ENCODE measurements at places on chromosomes 1 and 21.

DNA sequence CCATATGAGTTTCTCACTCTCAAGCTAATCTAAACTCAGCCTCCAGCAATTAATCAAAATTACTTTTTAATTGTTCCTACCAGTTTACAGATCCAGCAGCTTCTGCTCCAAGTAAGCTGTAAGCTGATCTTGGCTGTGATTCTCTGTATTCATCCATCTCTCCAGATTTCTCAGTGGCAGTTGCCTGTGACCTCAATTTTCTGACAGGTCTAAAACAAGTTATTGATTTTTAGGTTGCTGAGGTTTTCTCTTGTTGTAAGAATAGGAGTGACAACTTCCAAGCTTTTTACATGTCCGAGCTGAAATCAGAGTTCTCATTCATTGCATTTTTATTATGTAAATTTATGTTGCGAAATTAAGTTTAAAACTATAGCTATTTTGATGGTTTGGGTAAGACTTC lies 1044.4 kb downstream of the PLA2G4A start:
- DNase-seq: no peak

- DNase-seq: peak; percentile 68
These were observed at the start of gene SHISA4 for GRCh38 chr1:201888282-201889089. TSS of gene SHISA4 (plus strand) at chr1:201888898. CDS start at chr1:201888995, 97 bp downstream.

DNA sequence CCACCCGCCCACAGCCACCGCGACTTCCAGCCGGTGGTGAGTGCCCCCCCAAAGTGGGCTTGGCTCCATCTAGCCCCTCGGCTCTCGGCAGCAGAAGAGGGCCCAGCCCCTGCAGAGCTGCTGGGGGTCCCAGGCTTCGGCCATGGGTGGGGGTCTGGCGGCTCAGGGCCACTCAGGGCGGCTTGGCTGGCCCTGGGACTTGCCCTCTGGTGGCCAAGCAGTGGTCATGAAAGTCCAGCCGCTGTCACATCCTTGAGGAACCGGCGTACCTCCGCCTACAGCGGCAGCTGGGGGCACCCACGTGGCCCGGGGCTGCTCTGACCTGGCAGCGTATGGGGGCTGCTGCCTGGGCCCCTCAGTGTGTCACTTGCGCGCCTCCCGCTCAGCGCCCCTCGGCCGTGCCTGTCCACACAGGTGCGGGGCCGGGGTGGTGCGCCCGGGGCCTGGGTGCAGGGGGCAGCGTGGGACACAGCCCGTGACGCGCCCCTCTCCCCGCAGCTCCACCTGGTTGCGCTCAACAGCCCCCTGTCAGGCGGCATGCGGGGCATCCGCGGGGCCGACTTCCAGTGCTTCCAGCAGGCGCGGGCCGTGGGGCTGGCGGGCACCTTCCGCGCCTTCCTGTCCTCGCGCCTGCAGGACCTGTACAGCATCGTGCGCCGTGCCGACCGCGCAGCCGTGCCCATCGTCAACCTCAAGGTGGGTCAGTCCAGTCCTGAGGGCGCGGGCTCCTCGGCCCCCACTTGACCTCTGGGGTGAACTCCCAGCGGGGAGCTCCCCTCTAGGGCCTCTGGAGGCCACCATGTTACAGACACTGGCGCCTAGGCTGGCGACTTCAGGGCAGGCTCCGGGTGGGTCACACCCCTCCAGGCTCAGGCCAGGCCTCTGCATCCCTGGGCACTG lies 32.4 kb downstream of the SLC19A1 start:
- DNase-seq: no peak

GRCh38 chr21:34156957-34157356 lies 83.6 kb downstream of the MRPS6 start:
- no peak for DNase-seq

- no peak for DNase-seq
These were observed 574.9 kb downstream of the PTPRU start for GRCh38 chr1:29811247-29811646.

GRCh38 chr1:170140371-170140770 lies 5.4 kb upstream of the NTMT2 start:
- no peak for DNase-seq

GRCh38 chr1:184686540-184686939 lies 68.1 kb downstream of the EDEM3 start:
- DNase-seq: no peak

DNA sequence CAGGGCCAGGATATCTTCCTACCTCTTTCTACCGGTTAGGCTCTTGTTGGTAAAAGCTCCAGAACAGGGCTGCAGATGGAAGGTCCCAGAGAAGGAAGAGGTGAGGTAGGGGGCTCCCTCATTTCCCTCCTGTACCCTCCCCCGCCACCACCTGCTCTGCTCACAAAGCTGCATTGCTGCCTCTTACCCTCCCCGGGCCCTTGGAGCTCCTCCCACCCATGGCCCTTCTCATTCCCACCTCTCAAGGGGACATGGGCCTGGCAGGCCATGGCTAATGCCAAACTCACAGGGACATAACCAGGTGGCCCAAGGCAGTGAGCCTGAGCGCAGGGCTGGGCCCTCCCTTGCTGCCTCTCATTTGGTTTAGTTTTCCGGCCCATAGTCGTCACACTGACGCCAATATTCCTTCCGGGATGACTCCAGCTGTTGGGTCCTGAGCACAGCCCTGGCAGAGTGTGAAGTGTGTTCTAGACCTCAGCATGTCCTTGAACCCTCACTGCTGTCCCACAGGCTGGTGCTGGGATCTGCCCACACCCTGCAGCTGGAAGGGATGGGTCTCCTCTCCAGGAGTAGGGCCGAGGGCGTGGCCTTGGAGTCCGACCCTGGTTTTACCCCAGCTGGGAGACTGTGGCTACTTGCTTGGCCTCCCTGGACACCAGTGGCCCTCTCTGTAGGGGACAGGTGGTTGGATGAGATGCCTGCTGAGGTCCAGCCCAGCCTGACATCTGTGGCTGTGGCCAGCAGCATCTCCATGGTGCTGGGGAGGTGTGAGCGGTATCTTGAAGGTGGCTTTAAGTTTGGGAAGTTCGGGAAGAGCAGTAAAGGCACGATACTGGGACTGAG lies 104.6 kb downstream of the ARHGEF10L start:
- no peak for DNase-seq

DNA sequence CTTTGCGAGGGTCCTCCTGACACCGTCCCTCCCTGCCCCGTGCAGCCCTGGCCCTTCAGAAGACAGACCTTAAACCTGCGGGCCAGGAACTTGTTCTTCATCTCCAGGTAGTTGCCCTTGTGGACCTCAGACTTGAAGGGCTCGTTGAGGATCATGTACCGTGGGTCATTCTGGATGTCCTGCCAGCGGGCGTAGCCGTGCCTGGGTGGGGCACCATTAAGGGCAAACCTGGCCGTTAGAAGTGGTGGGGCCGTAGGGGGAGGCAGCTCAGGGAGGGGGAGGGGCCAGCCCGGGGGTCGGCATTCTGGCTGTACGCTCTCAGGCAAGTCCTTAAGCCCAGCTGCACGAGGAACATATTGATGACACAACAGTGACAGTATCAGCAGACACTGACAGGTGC lies 64.6 kb downstream of the KCNAB2 start:
- DNase-seq: no peak

GRCh38 chr1:91502672-91503184 lies 2.1 kb downstream of the CDC7 start:
- peak; percentile 10 for DNase-seq

GRCh38 chr1:160911441-160911840 lies 26.5 kb upstream of the ITLN1 start:
- no peak for DNase-seq

- no peak for DNase-seq
These were observed 379.4 kb downstream of the PLPP3 start for GRCh38 chr1:56199956-56200355.

DNA sequence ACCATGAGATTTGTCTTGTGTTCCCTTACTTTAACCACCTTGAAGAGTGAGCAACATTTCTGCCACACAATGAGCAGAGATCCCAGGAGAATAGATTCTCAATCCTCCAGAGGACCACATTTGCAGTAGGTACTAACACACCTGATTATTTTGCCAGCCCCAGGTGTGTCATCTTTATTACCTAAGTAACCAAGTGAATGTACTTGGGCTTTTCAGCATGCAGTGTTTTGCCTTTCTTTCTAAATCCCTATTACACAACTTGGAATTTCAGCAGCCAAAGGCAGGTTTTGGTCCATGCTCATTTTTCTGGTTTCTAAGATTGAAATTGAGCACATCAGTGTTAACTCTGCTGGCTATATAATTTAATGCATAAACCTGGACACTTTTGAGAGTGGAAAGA lies 43.2 kb upstream of the ST6GALNAC5 start:
- DNase-seq: no peak

- no peak for DNase-seq
These were observed 7.2 kb upstream of the EPS15 start for GRCh38 chr1:51526248-51526647.

DNA sequence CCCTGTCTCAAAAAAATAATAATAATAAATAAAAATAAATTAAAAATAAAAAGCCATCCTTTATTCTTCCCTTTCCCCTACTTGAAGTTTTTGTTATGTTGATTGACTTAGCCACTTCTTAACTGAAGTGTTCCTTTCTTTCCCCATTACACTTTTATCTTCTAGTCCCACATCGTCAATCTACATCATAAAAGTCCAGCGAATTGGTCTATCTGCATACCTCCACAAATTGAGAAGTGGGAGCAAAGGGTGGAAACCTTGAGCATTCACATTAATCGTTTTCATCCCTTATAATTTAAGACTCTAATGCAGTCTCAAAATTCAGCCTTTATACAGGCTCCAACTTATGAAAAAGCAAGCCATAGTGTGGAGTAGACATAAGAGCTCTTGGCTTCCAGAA lies 6.5 kb upstream of the ZYG11A start:
- no peak for DNase-seq

DNA sequence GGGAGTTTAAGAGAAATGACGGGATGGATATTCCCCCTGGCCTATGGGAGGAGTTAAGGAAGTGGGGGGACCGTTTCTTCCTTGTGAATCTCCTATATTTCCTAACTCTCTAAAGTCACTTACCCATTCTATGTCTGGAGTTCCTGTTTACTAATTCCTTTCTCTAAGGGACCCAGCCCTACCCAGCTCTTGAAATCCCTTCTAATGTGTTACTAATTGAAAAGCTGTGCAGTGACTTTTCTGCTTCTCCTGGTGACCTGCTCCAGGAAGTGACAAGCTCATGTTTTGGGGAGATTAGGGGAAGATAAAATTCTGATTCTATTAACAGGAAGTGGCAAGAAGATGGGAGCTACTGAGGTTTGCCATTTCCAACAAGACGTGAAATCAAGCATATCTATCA lies 4.0 kb upstream of the SAMSN1 start:
- no peak for DNase-seq

GRCh38 chr1:107430540-107431228 lies 289.8 kb downstream of the NTNG1 start:
- peak; percentile 4 for DNase-seq

- no peak for DNase-seq
These were observed 2.3 kb downstream of the OVAAL start for GRCh38 chr1:180560868-180561600.

DNA sequence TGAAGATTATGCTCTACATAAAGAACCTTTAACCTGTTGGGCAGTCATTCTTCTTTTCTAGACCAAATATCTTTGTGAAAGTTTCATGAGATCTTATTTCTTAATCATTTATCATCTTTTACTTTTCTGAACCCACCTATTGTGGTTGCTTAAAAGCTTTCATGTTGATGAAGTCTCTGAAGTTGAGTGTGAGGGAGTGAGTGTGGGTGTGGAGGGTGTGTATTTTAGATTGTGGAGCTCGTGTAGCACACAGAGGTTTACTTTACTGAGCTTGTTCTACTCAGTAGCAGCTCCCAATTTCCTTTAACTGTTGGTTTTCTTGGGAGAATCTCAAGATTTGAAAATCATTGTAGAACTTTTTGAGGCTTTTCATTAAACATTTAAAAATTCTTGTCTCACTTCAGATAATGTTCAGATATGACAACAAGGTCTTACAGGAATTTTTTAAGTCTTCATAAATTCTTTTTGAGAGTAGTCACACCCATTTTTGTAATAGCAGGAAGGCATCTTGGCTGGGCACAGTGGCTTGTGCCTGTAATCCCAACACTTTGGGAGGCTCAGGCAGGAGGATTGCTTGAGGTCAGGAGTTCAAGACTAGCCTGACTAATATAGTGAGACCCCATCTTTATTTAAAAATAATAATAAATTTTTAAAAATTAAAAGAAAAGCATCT lies 17.0 kb downstream of the SRRM1 start:
- no peak for DNase-seq

DNA sequence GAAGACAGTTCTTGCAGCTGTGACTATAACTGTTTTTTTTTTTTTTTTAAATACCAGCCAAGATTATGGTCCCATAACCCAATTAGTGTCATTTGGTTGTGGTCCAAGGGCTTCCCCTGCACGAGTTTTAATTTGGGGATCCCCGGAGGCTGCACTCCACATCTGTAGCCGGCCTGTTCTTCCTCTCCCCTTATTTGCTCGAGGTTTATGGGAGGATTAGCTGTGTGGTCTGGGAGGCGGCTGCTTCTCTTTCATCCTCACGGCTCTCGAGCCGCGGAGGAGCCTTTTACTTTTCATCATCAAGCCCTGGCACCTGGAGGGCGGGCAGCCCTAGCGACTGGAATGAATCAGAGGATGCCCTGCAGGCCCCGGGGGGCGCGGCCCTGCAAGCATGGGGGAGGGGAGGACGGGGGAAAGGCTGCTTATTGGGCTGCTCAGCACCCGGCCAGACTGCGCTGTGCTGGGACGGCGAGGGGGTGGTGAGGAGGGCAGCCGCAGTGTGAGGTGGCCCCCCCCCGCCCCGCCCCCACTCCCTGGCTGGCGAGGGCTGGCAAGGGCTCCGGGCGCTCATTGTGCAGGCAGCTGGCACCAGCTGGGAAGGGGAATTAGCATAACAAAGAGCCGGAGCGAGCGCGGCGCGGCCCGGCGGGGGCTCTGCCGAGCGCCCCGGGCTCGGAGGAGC lies 18.5 kb downstream of the SERTAD4 start:
- peak; percentile 65 for DNase-seq

DNA sequence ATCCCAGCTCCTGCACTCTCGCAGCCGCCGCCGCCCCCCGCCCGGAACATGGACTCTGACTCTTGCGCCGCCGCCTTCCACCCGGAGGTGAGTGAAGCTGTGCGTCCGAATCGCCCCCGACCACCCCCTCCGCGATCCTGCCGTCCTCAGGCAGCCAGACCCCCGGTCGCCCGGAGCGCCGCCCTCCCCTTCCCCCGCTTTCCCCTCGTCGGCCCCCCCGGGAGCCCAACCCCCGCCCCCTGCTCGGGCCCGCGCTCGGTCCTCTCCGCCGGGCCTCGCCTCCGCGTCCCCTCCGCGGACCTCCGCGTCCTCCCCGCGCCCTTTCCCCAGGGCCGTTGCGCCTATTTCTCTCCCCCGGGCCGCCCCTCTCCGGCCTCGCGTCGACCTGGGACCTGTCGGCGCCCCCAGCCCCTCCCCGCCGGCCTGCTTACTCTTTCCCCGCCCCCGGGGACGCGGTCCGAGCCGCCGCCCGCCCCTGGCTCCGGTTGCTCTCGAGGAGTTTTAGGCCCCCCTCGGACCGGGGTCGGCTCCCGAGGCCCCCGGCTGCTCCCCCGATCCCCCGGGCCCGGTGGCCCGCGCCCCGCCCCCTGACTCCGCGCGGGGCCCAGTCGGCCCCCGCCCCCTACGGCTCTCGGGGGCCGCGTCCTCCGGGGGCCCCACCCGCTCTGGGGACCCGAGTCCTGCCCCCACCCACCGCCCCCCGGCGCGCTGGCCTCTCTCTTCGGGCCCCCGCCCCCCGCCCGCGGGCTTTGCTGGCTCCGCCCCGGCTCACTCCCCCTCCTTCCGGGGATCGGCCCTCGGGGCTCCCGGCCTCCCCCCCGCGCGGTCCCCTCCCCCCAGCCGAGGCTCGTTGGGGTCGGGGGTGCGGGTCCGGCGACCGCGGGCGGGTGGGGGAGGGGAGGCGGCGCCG lies 743 bp downstream of the PHF13 start:
- DNase-seq: peak; percentile 94

Data from GM13977 (cell line).